ENCODE measurements at places on chromosomes 3 and 15.

DNA sequence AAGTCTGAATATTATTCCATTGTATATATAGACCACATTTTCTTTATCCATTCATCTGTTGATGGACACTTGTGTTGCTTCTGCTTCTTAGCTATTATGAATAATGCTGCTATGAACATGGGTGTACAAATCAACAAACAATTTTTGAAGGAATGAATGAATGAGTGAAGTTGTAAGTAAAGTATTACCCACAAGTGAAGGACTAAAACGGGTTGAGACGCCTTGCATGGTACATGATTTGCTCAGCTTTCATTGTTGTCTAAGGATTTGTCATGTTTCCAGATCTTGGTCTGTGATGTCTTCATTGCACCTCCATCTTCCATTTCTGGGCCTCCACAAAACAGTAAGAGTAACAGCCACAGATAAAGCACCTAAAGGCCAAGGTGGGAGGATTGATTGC lies 20.5 kb downstream of the IFT122 start:
- DNase-seq, result no peak

DNA sequence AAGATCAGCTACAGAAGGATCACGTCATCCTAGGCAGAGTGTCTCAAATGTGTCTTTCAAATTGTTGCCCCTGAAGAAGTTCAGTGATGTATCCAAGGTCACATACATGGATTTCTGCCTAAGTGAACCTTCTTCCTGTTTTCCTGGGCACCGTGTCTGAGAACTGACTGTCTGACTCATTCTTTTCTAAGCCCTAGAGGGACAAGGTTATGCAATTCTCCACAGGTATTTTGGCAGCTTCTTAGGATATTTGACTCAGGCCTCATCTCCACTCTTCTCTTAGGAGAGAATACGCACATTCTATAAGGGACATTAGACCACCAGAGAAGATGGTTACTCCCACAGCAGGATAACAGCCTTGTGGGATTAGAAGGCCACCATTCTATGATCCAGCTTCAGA lies 391.9 kb upstream of the THBS1 start:
- DNase-seq, result peak; percentile 14

DNA sequence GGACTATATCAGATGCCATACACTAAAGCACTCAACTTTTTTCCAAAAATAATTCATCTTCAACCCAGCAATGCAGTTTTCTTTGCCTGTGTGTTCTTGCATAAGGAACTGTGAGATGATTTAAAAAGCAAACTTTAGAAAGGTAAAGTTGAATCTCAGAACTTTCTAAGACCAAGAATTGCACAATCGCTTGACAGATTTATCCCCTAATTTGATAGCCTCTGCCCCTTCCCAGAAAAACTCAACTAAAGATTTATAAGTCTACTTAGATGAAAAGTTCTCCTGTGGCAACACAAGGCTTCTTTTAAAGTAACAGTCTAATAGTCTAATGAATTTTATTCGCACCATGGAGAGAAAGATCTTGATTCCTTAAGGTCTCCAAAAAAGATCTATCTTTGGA lies 259.3 kb downstream of the MAGI1 start:
- no peak for DNase-seq

DNA sequence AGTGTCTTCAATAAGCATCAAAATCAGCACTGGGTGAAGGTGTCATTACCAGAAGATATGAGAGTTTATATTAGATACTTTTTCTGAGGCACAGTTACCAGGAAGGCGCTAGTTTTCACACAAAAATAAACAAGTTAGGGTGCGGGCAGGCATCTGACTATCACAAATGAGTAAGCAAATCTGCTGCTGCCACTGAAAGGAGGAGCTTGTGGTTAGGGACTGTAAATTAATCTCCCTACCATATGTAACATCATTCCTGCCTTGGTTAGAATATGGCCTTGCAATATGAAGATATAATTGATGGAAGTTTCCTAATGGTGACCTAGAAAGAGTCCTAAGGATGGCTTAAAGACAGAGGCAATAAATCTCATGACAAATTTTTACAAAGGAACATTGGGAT lies 19.5 kb upstream of the EID1 start:
- DNase-seq, result no peak

GRCh38 chr3:30751610-30752299 lies 142.7 kb downstream of the GADL1 start:
- no peak for DNase-seq

GRCh38 chr3:101816215-101817149 lies 32.8 kb upstream of the NFKBIZ start:
- DNase-seq, result no peak

- DNase-seq, result no peak
Observed at GRCh38 chr15:76636059-76636458, 269.1 kb downstream of the SCAPER start.

DNA sequence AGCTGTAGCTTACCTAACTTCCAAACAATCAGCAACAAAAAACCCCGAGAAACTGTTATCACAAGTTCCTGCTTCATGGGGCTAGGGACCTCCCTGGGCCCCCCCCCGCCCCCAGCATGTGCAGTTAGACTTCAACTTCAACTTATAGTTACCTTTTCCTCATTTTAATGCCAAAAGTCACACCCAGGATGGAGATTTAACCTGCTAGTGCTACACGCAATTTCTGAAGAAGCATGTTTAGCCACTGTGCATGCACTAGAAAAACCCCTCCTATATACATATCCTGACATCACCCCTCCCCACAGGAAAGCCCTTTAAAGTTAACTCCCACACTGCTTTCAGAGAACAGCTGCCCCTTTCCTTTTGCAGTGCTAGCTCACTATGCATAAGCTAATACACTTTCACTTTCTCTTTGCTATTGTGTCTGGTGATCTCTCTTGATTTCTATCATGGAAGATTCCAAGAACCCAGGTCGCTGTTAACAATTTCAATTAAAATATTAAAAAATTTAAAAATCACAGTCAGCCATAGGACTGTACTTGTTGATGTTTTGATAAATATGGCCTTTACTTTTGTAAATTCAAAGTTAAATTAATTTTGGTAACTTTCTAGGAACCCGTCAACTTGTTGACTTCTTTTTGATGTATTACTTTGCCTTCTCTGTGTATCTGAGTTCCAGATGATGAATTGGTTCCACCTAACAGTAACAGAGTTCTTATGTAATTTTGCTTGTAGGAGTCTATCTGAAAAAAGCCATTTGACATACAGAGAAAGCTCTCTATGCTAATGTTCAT lies 75.2 kb upstream of the ACAD9 start:
- DNase-seq, result no peak
